ENCODE measurements at places on chromosomes 7 and 10.

GRCh38 chr10:89392974-89393373 lies 551 bp downstream of the IFIT1 start:
- DNase-seq: no peak

- peak; percentile 6 for DNase-seq
These were observed 180.3 kb upstream of the GRB10 start for GRCh38 chr7:50962962-50963374.

DNA sequence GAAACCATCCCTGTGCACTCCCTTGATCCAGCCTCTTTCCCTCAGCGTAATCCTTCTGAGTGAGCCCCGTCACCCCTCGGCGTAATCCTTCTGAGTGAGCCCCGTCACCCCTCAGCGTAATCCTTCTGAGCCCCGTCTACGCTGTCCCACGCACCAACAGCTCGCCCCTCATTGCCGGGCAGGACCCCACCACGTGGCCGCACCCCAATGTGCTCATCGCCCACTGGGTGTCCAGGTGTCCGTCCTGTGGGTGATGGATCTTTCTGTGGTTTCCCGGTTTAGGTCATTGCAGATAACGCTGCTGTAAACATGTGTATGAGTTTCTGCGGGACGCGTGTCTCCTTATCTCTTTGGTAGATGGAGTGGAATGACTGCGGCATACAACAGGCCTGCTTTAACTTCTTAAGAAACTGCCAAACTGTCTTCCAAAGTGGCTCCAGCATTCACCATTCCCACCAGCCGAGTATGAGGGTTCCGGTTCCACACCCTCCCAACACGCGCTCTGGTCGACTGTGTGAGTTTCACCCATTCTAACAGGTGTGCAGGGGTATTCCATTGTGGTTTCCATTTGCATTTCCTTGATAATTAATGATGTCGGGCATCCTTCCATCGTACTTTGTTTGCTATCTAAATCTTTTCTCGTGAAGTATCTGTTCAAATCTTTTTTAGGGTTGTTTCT lies 42.1 kb upstream of the NKX6-2 start:
- no peak for DNase-seq

GRCh38 chr7:66281678-66282590 lies 76.8 kb downstream of the TPST1 start:
- no peak for DNase-seq

DNA sequence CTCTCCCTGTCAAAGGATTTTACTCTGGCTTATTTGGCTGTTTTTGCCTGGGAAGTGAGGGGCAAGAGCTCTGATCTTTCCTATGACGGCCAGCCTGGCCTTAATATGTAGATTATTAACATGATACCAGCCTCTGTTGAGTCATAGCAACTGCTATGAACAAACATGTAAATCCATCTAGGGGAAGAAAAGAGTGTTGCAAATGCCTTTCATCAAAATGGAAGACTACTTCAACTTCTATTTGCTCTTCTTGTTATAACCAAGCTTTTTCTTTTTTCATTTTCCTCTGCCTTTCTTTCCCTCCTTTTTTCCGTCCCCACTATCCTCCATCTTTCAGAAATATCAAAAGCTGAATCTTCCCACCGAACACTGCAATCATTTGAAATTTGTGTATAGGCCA lies 46.6 kb downstream of the BTRC start:
- no peak for DNase-seq

- DNase-seq: no peak
These were observed 28.7 kb downstream of the VTI1A start for GRCh38 chr10:112475575-112476218.

- peak; percentile 29 for DNase-seq
These were observed 514 bp upstream of the GAD2 start for GRCh38 chr10:26215935-26216584.

DNA sequence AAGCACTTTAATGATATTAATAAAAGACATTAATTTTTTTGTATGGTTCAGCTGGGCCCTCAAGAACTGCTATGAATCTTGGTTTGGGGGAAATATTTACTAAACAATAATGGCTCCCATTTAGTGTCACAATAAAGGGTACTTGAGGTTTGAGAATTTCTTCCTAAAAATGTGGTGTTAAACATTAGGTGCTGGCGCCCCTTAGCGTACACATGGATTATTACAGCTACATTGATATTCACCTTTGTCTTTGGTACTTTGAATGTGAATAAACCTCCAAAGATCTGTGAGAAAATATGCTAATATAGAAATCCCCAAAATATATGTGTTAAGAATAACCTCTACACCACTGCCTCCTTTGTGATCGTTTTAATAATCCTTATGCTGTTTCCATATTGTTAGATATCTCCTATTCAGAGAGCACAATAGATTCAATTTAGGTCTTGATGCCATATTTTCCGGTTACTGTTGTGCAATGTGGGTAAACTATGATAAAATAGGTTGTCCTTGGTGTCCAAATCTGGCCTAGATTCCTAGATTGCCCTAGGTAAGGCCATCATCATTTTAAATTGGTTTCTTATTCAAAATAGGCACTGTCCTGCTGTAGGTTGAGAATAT lies 161.8 kb upstream of the CACNA2D1 start:
- DNase-seq: peak; percentile 13

DNA sequence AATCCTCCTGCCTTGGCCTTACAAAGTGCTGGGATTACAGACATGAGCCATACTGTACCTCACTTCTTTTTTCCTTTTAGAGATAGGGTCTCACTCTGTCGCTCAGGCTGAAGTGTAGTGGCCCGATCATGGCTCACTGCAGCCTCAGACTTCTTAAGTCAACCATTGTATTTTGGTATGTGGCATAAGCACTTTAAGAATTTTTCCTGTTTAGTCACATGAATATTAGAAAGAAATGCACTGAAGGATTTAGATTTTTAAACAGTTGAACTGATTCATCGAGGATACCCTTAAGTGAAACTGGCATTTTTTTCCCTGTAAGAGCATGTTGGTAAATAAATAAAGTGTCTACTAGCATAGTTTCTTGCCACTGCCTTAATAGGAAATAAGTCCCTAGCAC lies 319.3 kb upstream of the CACNA2D1 start:
- no peak for DNase-seq

DNA sequence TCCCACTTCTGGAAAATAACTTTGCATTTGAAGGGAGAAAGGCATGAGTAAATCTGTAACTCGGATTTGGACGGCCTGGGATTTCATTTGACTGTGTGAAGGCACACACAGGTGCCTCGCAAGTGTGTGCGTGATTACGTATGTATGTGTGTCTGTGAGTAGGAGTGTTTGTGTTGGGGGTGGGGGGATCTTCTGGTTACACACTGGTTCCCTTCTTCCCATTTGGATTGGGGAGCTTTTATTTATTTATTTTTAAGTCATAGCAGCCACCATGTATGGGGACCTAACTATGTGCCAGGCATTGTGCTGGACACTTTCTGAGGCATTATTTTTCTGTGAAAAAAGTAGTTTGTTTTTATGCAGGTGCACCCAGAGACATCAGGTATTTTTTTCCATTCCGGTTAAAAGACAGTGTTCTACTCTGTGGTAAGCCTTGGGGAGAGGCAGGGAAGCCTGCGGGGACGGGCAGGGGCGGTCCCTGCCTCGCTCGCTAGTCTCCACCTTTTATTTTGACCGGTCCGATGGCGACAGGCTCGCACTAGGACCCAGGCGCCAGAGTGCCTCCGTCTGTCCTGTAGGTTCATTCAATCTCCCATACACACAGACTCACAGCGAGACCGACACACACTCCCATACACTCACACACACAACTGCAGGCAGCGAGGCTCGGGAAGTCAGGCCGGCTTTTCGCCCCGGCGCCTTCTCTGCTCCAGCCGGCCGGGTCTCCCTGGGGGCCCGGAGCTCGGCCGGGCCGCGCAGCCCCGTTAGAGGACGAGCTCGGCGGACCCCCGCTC lies at the start of gene MXI1:
MXI1 (plus strand) TSS at position 595 of the 794 bp plus-strand sequence. CDS start 204 bp downstream, outside the sequence.
- DNase-seq: peak; percentile 78

- no peak for DNase-seq
These were observed 950.2 kb downstream of the GATA3 start for GRCh38 chr10:9004736-9005135.

GRCh38 chr10:24974976-24975375 lies 22.6 kb upstream of the PRTFDC1 start:
- DNase-seq: no peak

GRCh38 chr10:30057421-30057841 lies 2.0 kb downstream of the JCAD start:
- DNase-seq: no peak

DNA sequence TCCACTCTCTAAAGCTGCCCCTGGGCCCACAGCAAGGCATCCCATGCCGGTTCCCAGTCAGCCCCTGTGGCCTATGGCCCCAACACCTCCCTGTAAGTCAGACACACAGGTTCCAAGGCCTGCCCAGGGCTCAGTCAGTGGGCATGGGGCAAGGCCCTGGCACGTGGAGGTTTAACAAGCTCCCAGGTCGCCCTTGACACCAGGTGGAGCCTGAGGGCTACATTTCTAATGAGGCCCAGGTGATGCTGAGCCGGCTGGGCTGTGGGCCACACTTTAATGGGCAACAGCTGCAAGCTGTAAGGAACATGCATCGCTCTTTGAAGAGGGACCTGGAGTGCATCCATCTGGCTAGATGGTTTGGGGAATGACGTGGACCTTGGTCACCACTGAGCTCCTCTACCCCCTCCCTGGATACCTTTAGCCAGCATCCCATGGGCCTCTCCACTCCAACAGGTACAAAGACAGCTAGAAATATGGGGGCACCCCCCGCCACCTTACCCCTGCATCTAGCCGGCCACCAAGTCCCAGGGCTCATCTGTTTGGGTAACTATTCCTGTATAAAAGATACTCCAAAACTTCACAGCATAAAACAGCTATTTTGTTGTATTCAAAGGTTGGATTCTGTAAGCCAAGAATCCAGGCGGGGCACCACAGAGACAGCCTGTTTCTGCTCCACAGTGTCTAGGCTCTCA lies 122.5 kb downstream of the OAT start:
- DNase-seq: no peak

DNA sequence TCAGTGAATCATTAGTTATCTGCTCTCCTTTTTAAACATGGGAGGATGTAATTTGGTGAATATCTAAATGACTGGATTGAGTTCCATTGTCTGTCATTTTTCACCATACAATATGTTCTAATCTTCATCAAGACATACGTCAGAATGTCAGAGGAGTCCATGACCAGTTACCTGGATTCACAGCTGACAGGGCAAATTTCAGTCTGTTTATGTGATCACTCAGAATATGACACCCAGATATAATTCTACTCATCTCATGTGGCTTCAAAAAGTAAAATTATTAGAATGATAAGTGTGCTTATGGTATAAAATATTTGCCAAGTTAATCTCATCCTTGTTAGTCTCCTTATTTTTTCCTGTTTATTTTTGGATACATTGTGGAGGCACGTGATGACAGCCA lies 150.2 kb downstream of the CDC14C start:
- no peak for DNase-seq

GRCh38 chr10:109770663-109771062 lies 152.6 kb downstream of the XPNPEP1 start:
- DNase-seq: no peak

DNA sequence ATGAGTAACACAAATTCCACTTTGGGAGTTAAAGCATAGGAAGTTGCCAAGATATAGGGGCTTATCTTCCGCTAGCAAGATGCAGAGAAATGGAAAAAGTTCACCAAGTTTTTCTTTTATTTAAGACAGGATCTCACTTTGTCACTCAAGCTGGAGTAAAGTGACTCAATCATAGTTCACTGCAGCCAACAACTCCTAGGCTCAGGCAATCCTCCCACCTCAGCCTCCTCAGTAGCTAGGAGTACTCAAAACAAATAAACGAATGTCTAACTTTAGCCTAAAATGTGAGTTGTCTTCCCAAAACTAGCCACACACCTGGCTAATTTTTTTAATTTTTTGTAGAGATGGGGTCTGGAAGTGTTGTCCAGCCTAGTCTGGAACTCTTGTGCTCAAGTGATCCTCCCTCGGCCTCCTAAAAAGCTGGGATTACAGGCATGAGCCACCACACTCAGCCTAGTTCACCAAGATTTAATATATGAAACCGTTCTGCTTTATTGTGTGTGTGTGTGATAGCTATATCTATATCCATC lies 9.9 kb downstream of the VIM start:
- no peak for DNase-seq

- no peak for DNase-seq
These were observed 142.5 kb upstream of the RET start for GRCh38 chr10:42934351-42934811.

DNA sequence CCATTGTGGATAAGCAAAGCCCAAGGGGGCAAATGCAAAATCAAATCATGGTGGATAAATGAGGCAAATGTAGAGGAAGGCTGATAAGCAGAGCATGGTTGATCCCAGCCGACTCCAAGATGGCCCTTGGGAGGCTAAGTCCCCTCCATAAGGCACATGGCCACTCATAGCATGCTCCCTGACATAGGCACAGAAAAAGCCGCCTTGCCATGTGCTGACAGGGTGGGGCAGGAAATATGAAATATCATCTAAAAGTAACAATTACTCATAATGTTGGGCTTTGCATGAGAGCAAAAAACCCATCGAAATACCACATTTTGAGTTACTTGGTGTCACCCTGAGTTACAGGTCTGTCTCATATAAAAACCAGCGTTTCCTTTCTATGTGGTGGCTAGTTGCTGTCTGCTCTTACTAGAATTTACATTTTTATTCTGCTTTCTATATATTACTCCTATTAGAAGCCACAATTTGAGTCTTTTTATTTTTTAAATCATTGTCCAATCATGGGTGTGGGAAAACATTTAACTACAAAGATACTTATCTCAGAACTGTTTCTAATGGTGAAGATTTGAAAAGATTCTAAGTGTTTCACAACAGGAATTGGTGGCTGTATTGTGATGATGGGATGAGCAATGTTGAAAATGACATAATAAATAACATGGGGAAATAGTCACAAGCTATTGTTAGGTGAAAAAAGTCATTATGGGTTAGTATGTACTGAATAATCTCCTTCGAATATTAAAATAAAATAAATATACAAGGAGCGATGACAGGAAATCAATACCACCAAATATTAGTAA lies 102.7 kb downstream of the CUBN start:
- peak; percentile 96 for DNase-seq

- DNase-seq: no peak
These were observed 75.6 kb upstream of the TCERG1L start for GRCh38 chr10:131387018-131387529.

Measured in activated CD4-positive, alpha-beta T cell treated with anti-CD3 and anti-CD28 coated beads, Interleukin-10, Interleukin-2, amounts not matched to agents 100 ng/mL and 50 ng/mL, durations not matched to agents 16 hours and 8 hours (primary cell).